Left hindlimb (tissue), 1 donor: ENCODE measurements at places on chromosomes 12 and 14.

DNA sequence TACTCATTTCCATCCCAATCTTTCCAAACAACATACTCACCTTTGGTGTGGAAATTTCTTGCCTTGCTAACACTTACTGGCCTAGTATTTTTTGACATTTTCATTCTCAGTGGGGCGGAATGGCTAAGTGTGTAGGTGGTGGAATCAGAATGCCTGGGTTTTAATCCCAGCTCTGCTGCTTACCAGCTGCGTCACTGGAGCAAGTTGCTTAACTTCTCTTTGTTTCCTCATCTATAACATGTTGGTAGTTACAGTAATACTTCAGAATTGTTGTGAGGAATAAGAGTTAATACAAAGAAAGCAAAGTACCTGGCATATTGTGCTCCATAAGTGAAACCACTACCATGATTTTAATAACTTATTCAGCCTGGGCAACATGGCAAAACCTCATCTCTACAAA, 3.0 kb upstream of the FAM177A1 start:
- DNase-seq: no peak

DNA sequence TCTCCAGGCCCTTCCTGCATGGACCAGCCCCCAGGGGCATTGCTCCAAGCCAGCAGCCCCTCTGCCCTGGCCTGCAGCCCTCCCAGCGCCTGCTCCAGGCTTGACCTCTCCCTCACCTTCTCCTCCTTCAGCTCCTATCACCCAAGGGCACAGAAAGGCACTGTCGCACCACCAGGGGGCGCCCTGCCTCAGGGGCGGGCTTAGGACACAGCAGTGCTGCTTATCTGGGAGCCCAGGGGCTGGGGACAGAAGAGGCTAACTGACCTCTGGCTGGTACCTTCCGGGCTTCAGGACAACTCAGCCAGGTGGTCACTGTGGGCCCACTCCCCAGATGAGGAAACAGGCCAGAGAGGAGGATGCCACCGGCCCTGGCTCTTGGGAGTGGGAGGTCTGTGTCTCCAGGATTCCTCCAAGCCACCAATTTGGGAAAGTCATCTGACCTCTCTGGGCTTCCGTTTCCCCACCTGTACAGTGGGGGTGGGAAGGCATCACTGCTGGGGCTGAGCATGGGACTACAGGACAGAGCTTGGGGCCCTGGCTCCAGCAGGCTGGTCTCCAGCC, 25.3 kb upstream of the GPR132 start:
- DNase-seq: peak; percentile 87

- no peak for DNase-seq
These were observed 129.0 kb upstream of the BCL2L14 start for GRCh38 chr12:11941606-11942337.

- DNase-seq: no peak
These were observed 90.8 kb downstream of the SLCO1B1 start for GRCh38 chr12:21221778-21222177.

GRCh38 chr14:77140359-77141213, 1.0 kb downstream of the ZDHHC22 start:
- no peak for DNase-seq

GRCh38 chr12:11793921-11794710, 144.6 kb downstream of the ETV6 start:
- DNase-seq: no peak

GRCh38 chr12:47267571-47267970, 187.8 kb upstream of the AMIGO2 start:
- no peak for DNase-seq

- DNase-seq: no peak
These were observed 19.5 kb downstream of the DICER1 start for GRCh38 chr14:95137804-95138167.

- DNase-seq: no peak
These were observed 276.3 kb upstream of the FAR2 start for GRCh38 chr12:28872654-28873268.

GRCh38 chr14:50523271-50524041, 8.9 kb downstream of the MAP4K5 start:
- no peak for DNase-seq

- peak; percentile 12 for DNase-seq
These were observed 333.6 kb downstream of the TMEM121 start for GRCh38 chr14:105859717-105860614.

GRCh38 chr12:54300732-54301427, at the start of gene NFE2:
NFE2 (minus strand) TSS chr12:54301015; CDS start chr12:54295248, 5,767 bp downstream.
- DNase-seq: peak; percentile 67

GRCh38 chr14:91341751-91342154, 75.9 kb downstream of the CCDC88C start:
- DNase-seq: peak; percentile 12

GRCh38 chr14:52948836-52949235, 2.0 kb downstream of the FERMT2 start:
- no peak for DNase-seq

GRCh38 chr14:104284636-104285507, 146.5 kb downstream of the KIF26A start:
- peak; percentile 12 for DNase-seq

DNA sequence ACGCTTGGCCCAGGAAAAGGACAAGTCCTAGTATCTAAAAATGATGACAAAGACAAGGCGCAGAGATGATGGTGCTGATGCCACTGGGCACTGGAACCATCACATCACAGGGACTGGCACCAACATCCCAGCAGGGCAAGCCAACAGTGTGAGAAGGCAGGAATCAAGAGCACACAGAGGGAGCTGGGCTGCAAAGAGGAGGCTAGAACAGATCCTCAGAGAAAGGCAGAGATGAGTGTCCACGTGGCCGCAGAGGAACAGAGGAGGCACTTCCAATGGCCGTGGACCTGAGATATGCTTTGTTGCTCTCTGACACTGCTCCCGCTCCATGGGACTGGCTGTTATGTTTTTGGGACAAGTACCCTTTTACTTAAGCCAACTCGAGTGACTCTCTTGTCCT, 17.9 kb downstream of the FOXN3 start:
- no peak for DNase-seq

DNA sequence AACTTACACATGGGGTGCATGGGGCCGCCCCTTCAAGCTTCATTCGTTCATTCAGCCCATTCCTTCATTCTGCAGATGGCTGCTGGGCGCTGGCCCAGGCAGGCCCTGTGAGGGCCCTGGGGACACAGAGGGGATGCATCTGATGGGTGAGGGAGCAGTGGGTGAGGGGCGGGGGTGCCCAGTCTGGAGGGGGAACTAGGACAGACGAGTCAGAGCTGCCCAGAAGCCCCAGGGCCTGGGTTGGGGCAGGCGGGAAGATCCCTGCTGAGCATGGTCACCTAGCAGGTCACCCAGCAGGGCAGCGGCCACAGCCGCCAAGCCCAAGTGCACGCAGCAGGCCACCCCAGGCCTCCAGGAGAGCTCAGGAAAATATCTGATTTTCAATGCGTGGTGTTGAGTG, 14.1 kb downstream of the TRMT61A start:
- no peak for DNase-seq

- no peak for DNase-seq
These were observed 78.0 kb downstream of the AKAP6 start for GRCh38 chr14:32407130-32407529.

DNA sequence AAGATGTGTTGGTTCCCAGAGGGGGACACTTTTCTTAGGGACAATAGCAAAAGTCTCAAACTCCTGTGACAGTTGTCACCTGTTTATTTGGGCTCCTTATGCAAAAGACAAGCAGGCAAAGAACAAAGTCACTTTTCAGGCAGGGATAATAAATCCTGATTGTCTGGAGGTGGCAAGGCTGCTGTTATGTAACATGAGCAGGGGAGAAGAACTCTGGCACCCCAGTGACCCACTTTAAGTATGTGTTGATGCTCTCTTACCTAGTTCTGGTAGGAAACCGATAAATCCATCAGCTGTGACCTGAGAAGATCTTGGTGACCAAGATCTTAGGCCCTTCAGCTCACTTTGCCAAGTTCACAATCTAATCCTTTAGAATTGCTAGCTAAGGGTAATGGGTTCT, 17.4 kb downstream of the MDGA2 start:
- no peak for DNase-seq

GRCh38 chr12:105319691-105320209, 10.7 kb upstream of the C12orf75 start:
- no peak for DNase-seq

- DNase-seq: no peak
These were observed 303.9 kb upstream of the LRFN5 start for GRCh38 chr14:41302776-41303175.

GRCh38 chr14:94655169-94655710, 43.0 kb downstream of the SERPINA3 start:
- DNase-seq: no peak

DNA sequence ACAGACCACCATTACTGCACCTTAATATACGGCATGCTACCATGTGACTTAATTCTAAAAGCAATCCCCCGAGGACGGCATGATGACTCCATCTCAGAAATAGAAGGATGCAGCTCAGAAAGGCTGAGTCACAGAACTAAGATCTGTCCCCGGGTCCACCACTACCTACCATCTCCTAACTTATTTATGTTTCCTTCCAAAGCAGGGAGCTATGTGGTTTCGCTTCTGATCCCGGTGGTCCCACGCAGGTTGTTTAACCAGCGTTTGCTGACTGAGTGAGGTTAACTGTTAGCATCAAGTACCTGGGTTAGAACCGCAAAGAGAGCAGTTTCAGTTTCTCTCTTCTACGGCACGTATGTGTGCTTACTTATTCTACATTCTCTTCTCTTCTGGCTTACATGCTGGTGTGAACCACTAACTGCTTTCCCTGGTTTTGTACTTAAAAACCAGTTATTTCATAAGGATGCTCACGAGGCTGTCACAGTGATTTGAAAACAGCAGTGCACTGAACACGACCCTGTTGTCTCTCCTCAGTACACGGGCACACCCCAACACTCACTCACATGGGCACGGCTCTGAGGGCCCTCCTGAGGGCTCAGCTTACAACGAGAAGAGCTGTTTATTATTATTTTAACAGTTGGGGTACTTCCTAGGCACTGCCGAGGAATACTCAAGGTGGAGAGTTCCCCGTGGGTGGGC, 66.7 kb downstream of the CCDC88C start:
- peak; percentile 34 for DNase-seq

- no peak for DNase-seq
These were observed 42.1 kb upstream of the TUNAR start for GRCh38 chr14:95834496-95834895.

GRCh38 chr12:85779768-85780167, 56.4 kb downstream of the RASSF9 start:
- DNase-seq: no peak

DNA sequence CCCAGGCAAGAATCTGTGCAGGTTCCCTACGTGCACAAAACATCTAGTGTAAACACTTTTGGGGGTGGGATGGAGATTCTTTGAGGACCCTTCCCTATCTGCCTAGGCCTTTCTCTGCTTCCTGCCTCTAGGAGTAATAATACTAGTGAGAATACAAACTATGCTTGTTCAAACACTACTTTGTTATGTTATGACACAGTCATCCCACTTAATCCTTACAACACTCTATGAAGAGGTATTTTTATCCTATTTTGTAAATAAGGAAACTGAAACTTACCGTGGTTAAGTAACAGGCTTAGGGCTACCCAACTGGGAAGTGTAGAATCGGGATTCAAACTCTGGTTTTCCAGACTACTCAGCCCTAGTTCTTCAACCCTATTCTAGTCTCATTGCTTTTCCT, 96.5 kb downstream of the KCNA5 start:
- DNase-seq: no peak

DNA sequence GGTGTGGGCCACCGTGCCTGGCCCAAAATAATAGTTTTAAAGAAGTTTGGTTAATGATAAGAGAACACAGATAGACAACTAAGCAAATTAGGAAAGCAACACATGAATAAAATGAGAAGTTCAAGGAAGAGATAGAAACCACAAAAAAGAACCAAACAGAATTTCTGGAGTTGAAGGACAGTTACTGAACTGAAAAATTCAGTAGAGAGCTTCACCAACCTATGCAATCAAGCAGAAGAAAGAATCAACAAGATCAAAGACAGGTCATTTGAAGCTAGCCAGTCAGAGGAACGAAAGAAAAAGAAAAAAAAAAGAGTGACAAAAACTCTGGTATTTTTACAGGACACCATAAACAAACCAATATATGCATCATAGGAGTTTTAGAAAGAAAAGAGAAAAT, 15.4 kb upstream of the KRT83 start:
- no peak for DNase-seq

DNA sequence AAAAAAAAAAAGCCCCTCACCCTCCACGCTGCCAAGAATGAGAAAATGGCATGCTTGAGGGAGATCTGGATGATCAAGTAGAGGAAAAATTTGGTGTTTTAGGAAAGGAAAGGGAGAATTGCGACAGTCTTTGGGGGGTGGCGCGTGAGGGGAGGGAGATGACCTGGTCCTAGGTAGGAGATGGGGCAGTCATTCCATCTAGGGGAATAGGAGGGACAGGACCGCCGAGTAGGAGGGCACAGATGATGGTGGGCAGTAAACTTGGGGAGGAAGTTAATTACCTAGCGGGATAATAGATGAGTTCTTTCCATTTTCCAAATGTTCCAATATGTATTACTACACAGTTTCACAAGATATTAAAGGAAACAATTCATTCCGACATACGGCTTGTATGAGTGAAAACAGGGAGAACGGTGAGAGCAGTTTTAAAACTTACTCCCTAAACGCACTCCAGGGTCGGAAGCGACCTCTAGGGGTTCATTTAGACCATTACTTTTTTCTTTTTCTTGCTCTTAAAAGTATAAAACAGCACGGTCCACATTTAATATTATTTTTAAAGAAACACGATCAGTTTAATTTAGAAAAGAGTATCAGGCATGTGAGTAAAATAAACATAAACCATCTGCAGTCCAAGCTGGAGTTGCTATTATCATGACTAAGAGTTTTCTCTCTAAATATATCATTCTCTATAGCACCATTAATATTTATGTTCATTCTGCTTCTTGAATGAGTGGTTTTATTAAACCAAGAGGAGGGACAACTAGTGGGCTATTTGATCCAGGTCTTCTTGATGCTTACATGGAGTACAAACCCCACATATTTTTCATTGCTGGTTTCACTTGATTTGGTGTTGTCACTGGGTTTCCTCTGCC, 3.0 kb upstream of the FNTB start:
- DNase-seq: no peak

DNA sequence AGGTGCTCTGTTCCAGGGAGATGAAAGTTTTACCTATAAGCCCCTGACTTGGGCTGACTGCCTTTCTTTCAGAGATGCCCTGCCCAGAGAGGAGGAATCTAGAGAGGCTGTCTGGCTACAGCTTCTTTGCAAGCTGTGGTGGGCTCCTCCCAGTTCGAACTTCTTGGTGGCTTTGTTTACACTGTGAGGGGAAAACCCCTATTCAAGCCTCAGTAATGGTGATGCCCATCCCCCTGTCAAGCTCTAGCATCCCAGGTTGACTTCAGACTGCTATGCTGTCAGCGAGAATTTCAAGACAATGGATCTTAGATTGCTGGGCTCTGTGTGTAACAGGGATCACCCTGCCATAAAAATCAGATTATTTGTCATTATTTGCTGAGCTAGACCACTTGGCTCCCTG, 377.6 kb downstream of the FLRT2 start:
- no peak for DNase-seq
